Prostate gland (tissue), 2 donors: ENCODE measurements at places on chromosomes 11 and 22.

- DNase-seq, result peak; percentile 21
Measured at GRCh38 chr11:62832336-62833234, at the start of gene TEX54. Gene TEX54 (minus strand): TSS chr11:62832841.

DNA sequence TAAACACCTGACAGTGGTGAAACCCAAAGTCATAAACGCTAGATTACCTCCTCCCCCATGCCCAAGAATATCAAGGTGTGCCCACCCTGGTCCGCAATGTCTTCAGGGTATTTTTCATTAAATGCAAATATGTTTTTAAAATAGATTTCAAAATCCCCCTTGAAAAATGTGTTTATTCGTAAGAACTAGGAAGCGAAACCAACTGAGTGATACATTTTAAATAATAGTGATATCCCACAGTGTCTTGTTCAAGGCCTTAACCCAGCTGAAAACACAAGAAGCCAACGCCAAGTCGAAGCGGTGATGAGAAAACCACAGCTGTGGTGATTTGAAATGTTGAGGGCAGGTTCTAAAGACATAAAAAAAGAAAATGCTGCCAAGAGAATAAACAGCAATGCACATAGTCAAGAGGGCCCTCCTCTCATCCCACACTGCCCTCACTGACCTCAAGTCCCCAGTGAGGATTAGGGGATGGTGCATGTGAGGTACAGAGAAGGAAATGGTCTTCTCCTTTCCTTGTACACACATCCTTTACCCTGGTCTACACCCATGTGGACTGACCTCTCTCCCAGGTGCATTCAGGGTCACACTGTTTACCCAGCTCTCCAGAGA lies 25.5 kb downstream of the KCNJ1 start:
- no peak for DNase-seq

DNA sequence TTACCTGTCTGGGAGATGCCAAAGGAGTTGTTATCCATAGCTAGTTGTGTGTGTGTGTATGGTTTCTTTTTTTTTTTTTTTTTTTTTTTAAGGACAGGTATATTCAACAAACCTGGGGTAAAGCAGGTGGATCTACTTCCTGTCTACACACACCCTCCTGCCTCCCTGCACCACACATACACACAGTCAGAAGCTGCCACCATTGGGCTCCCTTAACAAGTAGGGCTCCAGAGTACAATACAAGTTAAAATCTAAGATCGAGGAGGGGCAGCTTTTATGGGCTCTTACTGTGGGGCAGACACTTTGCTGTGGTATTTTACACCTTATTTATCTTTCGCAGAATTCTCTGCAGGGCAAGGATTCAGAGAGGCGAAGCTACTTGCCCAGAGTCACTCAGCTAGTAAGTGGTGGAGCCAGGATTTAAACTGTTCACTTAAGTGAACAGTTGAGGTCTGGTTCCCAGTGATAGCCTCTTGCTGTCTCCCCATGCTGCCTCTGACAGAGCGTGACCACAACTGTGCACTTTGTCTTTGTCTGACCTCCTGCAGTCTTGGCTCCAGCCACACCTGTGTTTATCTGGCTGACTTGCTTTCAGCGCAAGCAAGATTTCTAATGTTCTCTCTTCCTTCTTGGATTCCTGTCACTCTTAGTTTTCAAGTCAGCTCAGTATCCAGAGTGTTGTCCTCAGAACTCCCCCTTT lies 135.0 kb downstream of the CSNK2A3 start:
- DNase-seq, result no peak

DNA sequence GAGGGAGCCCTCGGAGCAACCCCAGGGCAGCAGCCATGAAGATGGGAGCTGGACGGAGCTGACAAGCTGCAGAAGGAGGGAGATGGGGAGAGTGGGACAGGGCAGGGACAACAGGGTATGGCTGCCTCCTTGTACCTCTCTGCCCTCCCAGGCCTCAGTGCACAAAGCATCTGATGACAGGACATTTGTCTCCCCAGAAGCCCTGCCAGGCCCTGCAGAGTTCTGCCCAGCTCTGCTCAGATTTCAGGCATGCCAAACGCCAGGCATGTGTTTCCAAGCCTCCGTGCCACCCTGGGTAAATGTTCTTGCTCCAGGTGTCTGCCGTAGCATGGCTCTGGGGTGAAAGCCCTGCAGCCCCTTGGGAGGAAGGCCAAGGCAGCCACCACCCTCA lies 1.1 kb upstream of the IFITM10 start:
- DNase-seq, result no peak

DNA sequence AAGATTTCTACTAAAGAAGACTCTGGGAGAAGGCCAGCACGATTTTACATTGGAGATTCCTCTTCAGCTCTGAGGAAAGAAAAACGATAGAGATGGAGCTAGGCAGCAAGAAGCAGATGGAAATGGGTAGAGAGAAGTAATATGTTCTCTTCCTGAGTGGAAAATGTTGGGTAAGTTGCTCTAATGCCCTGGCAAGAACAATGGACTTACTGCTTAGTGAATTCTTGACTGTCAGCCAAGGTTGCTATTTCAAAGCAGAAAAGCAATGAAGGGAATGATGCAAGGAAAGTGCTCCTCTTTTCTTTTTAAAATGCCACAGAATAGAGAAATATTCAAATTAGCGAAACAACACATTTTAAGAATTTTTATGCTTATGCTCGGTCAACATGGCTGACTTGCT lies 38.4 kb upstream of the CWF19L2 start:
- no peak for DNase-seq

DNA sequence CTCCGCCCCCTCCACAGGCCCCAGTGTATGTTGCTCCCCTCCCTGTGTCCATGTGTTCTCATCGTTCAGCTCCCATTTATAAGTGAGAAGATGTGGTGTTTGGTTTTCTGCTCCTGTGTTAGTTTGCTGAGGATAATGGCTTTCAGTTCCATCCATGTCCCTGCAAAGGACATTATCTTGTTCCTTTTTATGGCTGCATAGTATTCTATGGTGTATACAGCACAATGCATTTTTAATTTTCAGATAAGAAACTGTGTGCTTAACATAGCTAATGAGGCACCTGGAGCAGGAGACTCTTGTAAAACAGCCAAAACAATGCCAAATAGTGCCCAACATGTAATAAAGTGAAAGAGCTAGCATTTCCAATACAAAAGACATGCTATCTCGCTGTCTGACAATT lies 21.8 kb downstream of the ALG9 start:
- no peak for DNase-seq

DNA sequence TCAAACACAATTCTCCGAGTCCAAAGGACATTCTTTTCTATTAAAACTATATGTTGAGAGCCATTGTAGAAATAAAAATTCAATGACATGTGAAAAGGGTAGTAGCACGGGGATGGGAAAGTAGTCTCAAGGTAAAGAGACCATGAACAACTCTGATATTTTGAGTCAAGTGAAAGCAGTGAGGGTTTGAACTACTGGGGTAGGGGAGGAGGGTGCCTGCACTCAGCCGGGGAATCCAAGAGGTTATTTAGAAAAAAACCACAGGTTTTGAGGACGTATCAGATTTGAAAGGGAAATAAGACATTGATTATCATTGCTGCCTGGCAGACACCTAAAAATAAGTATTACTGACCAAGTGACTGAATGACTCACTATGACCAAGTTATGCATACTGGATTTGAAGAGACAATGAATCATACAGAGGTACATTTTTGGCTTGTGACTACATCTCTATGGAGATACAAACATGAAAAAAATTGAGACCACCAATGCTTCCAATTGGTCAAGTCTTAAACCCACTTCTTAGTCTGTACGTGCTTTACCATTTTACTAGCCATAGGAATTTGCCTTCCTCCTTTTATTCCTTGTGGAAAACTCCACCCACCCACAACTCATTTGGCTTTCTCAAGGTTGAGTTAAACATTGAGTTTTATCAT lies 2.2 kb upstream of the OR52H1 start:
- DNase-seq, result no peak

GRCh38 chr11:102837646-102838045 lies 5.8 kb downstream of the MMP3 start:
- no peak for DNase-seq

DNA sequence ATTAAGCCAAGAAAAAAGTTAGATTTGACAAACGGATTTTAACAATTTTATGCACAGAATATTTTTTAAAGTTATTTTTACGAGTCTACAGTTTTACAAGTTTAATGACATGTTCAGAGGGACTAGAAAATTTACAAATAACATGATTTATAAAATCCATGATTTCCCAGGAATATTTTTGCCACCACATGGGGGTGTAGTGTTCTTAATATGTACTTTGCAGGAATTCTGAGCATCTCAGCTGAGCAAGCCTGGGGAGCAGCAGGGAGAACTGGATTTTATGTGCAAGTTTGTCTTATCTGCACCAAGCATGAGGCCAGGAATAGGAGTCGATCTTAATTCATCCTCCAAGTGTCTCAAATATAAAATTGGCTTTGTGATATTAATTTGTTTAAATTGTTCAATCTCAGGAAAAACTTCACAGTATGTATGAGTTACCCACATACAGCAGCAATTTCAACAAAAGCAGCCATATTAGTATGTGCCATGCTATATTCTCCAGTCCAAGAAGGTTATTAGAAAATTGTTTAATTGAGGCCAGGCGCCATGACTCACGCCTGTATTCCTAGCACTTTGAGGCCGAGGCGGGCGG lies 826.3 kb downstream of the DLG2 start:
- DNase-seq, result no peak

DNA sequence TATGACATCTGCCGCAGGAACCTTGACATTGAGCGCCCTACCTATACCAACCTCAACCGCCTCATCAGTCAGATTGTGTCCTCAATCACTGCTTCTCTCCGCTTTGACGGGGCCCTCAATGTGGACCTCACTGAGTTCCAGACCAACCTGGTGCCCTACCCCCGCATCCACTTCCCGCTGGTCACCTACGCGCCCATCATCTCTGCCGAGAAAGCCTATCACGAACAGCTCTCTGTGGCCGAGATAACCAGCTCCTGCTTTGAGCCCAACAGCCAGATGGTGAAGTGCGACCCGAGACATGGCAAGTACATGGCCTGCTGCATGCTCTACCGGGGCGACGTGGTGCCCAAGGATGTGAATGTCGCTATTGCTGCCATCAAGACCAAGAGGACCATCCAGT lies 16.0 kb downstream of the TUBA8 start:
- DNase-seq, result no peak

GRCh38 chr22:49882519-49883293 lies 29.1 kb downstream of the ZBED4 start:
- DNase-seq, result no peak

- no peak for DNase-seq
Measured at GRCh38 chr22:19527321-19527721, 3.1 kb upstream of the CLDN5 start.

DNA sequence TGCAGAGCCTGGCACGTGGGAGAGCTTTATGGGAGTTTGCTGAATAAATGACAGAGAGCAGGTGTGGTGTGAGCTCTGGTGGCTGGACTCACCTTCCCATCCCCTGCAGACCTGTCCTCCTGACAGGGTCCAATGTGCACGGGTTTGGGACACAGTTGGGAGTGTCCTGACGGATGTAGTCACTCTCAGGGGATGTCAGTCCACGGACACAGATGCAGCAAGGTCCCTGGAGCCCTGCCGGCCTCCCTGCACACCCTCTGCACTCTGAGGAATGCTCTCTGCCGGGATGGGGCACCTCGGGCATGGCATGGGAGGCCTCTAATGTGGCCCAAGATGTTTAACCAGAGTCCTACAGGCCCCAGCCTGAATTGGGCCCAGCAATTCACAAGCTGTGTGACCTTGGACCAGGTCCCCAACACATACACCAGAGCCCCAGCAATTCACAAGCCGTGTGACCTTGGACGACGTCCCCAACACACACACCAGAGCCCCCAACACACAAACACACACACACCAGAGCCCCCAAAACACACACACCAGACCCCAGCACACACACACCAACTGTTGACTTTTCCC lies 30.0 kb upstream of the RFPL3 start:
- no peak for DNase-seq

DNA sequence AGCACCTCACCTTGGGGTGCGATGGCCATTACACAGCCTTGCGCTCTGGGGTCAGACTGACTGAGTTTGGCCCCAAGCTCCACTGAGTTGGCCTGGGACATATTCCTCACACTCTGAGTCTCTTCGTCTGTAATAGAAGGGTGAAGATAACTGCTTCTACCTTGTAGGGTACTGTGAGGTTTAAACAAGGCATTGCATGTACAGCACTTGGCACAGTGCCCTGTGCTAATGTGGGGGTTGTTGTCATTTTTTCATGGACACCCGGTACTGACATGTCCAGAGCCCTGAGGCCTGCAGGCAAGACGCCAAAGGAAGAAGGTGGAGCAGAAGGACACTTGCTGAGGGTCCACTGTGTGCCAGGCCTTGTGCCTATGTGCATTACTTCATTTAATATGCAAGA lies 50.7 kb downstream of the OTOG start:
- DNase-seq, result no peak

- no peak for DNase-seq
Measured at GRCh38 chr11:110338684-110339083, 42.3 kb upstream of the RDX start.

DNA sequence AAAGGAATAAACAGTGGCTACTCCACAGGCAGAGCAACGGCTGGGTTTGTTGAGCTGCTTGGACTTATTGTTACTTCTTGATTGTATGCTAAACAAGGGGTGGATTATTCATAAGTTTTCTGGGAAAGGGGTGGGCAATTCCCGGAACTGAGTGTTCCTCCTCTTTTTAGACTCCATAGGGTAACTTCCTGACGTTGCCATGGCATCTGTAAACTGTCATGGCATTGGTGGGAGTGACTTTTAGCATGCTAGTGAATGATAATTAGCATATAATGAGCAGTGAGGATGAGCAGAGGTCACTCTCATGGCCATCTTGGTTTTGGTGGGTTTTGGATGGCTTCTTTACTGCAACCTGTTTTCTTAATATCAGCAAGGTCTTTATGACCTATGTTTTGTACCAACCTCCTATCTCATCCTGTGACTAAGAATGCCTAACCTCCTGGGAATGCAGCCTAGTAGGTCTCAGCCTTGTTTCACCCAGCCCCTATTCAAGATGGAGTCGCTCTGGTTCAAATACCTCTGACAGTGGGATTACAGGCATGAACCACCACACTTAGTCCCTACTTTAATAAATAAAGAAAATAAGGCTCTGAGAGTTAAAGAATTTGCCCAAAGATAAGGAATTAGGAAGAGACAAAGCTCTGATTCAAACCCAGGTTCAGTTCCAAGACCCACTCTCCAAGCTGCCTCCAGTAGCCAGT lies 65.6 kb upstream of the CLMP start:
- DNase-seq, result no peak

- no peak for DNase-seq
Measured at GRCh38 chr11:73651661-73652045, 5.3 kb downstream of the PLEKHB1 start.

DNA sequence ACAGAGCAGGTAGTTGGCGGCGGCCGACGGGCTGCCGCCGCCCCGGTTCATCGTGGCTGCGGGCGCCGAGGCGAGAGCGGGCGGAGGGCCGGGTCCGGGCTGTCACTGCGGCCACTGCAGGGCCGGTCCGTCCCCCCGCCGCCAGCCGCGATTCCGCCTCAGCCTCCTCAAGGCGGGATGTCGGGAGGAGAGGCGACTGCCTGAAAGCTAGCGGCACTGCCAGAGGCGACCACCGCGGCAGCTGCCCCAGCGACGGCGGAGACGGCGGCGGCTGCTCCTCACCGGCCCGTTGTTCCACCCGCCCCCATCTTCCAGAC lies 234 bp downstream of the SESN3 start:
- no peak for DNase-seq

- DNase-seq, result no peak
Measured at GRCh38 chr11:21896746-21897602, 295.9 kb upstream of the ANO5 start.

- DNase-seq, result no peak
Measured at GRCh38 chr11:88447281-88447680, 109.7 kb upstream of the CTSC start.

GRCh38 chr11:70225681-70226177 lies 22.6 kb downstream of the FADD start:
- DNase-seq, result no peak

- DNase-seq, result no peak
Measured at GRCh38 chr11:14309425-14310192, 49.4 kb downstream of the RRAS2 start.
